A549 treated with RU486 at 1 μM for 4 hours (cell line): ENCODE measurements at places on chromosomes 4 and X. TPM values are rescaled to one million over a fixed set of nuclear protein-coding genes. Genes with fewer than 3 reads are reported as not detected.

JCHAIN gene
- total RNA-seq = 0.45 to 1.4 TPM in 2 of 5 replicates, not detected in the others

SRPX gene
- 5.2 to 8.4 TPM (median 7.3 TPM) in 5 replicates for total RNA-seq

TMPRSS11F gene
- not detected in 5 replicates for total RNA-seq

TMEM175 gene
- 8.6 to 10.0 TPM (median 9.0 TPM) in 5 replicates for total RNA-seq

FGFBP2 gene
- total RNA-seq = not detected in 5 replicates

FAM47A gene
- total RNA-seq = not detected in 5 replicates

RBMXL3 gene
- not detected in 5 replicates for total RNA-seq

TSPAN7 gene
- total RNA-seq = 2.7 to 3.2 TPM (median 2.9 TPM) in 5 replicates

MXRA5 gene
- not detected in 5 replicates for total RNA-seq

NLGN4X gene
- not detected in 5 replicates for total RNA-seq

IL1RAPL1 gene
- not detected in 5 replicates for total RNA-seq

MFSD8 gene
- 9.4 to 17.9 TPM (median 13.2 TPM) in 5 replicates for total RNA-seq

DNAAF6 gene
- not detected in 5 replicates for total RNA-seq

BCORL1 gene
- total RNA-seq = 4.8 to 10.5 TPM (median 9.3 TPM) in 5 replicates

EVC2 gene
- total RNA-seq = 2.1 to 2.6 TPM (median 2.3 TPM) in 5 replicates

IQCM gene
- total RNA-seq = not detected in 5 replicates

TMEM255A gene
- total RNA-seq = 0.06 to 0.14 TPM (median 0.08 TPM) in 5 replicates

CFP gene
- total RNA-seq = 0.35 to 0.88 TPM (median 0.58 TPM) in 5 replicates

IL13RA2 gene
- total RNA-seq = 0.09 TPM in 1 of 5 replicates, not detected in the others

GUCY1A1 gene
- not detected in 5 replicates for total RNA-seq
